ENCODE measurements at places on chromosomes 3 and 15. TPM values are rescaled to one million over a fixed set of nuclear protein-coding genes. Genes with fewer than 3 reads are reported as not detected.

Gene PLA1A
- 0.20 TPM for total RNA-seq

Gene CHRD
- total RNA-seq: not detected

Gene TRAK1
- 15.4 TPM for total RNA-seq

Gene PROS1
- 4.8 TPM for total RNA-seq

Gene AGBL1
- not detected for total RNA-seq

Gene CACNA1D
- 0.12 TPM for total RNA-seq

Gene ABTB1
- 2.5 TPM for total RNA-seq

Gene NR1I2
- total RNA-seq: not detected

Gene SI
- not detected for total RNA-seq

Gene SLC6A20
- total RNA-seq: not detected

Gene ADAMTS17
- total RNA-seq: 1.6 TPM

Gene CCR4
- not detected for total RNA-seq

Gene EXD1
- not detected for total RNA-seq

Gene ZIC1
- 12.2 TPM for total RNA-seq

Gene RAB6B
- 0.29 TPM for total RNA-seq

Gene SUSD5
- total RNA-seq: 4.6 TPM

DNA sequence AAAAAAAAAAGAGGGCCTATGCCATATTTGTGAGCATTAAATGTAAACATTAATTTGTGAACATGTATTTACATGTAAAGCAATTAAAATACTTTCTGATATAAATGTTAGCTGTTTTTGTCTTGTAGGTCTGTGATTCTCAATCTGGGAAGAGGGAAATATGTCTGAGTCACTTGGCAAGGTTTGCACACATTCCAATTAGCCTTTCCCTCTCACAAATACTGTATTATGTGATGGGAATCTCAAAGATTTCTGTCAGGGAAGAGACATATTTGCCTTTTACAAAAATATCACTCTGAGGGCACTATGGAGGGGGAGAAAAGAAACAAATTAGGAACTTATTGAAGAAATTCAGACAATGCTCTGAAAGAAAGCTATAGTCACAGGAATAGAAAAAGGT is 483.6 kb downstream of the GBE1 start:
- no peak for DNase-seq

DNA sequence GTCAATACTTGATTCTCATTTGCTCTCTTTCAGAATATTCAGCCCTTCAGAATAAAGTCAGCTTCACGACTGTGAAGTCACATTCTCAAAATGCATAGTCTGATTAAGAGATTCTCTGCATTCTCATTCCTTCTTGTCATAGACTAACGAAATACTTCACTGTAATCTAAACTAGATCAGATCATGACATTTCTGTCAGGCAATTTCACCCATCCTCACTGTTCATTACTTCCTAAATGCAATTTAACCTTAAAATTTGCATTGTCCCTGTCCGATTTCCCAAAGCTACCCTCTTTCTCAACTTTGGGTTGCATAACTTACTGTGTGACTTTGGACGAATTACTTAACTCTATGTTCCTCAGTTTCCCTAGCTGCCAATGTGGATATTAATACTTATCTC is 6.2 kb downstream of the RPL22L1 start:
- no peak for DNase-seq

DNA sequence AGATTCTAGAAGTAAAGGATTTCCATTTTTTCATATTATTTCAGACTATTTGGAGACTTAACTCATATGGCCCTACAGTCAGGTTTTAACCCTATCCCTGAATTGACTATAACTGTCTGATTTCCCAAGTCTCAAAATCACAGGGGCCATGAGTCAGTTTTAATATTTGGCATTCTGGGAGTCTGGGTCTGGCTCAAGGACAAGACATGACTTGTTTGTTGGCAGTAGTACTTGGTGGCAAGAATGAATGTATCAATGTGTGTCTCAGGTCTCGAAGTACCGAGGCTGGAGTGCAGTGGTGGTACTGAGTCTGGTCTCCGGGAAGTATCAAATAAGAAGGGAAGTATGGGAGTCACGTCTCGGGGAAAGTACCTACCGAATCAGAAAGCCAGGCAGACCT is 10.8 kb downstream of the UMPS start:
- DNase-seq: no peak

GRCh38 chr15:44595656-44596510 is 58.9 kb downstream of the EIF3J start:
- DNase-seq: no peak

DNA sequence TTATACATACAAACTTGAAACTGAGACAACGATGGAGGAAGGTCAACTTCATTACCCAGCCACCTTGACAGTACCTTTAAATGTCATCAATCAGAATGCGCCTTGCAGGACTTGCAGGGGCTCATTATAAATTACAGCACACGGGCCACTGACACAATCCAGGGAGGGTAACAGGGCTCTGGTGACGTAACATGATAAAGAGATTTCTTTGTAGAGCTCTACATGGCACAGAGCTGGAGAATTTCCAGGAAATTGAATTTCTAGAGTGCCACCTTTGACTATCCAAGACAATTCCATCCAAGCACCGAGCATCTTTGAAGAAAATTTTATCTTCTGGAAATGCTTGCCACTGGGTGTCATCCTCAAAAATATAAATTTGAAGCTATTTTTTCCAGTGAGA is 486.0 kb downstream of the FOXP1 start:
- no peak for DNase-seq

DNA sequence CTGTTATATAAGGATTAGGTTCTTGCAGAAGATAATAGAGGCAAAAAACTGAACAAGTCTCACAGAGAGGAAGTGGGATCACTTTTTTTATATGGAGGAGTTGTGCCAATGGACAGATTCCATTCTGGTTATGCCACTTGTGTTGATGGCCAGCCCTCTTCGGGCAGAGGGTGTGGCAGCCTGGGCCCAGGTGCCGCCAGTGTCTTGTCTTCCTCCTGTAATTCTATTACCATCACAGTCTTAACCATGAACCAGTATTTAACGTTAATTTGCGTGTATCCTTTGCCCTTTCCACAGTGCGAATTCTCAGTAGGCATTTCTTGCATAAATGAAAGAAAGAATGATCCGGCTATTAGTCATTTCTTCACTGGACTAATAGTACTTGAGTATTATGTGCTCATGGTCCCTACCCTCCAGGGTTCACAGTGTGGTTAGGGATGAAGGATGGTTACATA is 7.0 kb upstream of the USP4 start:
- peak; percentile 40 for DNase-seq

- no peak for DNase-seq
These were observed 65.0 kb downstream of the AAGAB start for GRCh38 chr15:67189326-67190051.

- peak; percentile 46 for DNase-seq
These were observed 123.4 kb upstream of the MB21D2 start for GRCh38 chr3:193040836-193041672.

GRCh38 chr3:49397470-49397869 is 14.3 kb downstream of the RHOA start:
- peak; percentile 23 for DNase-seq

DNA sequence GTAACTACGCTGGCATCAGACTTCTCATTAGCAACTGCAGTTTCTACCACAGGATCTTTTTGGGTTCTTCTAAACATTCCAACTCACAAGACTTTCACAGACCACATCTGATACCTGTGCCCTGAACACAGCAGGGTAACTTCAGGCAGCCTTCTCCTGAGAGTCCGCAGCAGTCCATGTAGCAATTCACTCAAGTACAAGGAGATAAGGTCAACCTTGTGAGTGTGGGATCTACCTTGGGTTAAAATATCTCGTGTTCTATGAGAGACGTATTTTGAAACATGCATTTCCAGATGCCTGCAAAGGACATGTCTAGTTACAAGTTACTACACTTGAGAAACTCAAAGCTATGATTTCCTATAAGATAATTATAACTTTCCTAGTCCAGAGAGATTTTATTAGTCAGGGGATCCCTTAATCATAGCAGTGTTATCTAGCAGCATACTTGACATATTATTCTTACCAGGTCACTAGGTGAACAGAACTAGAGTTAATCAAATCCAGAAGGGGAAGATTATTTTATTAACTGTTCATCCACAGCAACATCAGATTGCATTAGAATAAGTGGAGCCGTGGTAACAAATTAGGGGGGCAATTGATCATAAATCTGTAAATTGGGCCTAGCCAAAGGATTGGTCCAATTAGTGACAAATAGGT is 66.4 kb downstream of the ASTE1 start:
- DNase-seq: no peak

DNA sequence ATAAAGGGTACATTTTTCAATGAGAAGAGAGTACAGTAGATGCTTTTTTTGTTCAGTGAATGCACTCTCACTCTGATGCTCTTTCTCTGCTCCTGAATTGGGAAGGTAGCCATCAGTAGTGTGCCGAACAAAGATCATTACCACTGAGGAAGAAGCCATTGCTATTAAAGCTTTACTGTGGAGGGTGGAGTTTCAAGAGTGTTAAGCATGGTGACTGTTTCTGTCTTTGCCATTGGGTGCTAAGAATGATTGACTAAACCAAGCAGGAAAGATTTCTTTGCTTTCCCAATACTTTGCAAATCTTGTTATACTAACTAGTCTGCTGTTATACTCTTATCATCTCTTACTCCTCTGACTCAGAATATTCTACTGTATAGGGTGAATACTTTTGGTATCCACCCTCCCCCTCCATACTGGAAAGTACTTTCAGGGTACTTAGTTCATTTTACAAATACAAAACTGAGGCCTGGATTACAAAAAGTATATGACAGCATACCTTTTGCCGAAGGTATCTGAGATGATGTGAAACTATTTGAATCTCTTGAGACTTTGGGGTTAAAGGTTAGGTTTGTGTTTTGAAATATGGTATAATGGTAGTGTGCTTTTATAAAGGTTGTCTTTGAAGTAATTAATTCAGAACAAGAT is 1.7 kb downstream of the RAB11A start:
- peak; percentile 49 for DNase-seq

- DNase-seq: peak; percentile 70
These were observed 169.4 kb downstream of the TBC1D2B start for GRCh38 chr15:77907824-77908751.

GRCh38 chr3:63909431-63909830 is 2.8 kb downstream of the SCAANT1 start:
- no peak for DNase-seq

DNA sequence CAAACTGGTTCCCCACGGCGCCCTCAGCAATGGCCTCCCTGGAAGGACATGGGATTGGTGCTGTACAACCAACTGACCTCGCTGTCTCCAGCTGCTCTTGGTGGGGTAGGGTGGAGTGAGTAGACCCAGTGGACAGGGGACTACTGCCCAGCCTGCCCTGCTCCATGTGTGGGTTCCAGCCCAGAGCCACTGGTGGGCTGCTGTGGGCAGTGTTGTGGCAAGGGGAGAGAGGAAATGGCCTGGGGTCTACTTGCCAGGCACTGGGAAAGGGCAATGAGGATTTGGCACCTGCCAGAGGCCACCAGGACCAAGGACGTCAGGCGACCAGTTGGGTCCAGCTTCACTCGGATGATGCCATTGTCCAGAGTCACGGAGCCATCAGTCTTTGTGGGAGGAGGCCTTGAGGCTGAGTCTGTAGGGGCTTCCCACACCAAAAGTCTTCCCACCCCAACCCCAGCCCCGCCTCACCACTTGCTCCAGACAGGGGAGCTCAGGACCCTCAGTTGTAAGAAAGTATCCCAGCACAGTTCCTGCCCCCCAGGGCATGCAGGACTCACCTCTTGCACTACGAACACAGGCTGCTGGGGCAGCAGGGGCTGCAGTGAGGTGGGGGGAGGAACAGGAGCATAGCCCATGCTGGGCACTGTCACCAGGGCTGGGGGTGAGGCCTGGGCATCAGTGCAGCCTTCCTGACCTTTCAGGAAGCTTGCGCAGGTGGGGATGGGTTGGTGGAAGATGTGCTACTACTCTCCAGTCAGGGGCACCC is 9.5 kb downstream of the MAN2C1 start:
- no peak for DNase-seq

GRCh38 chr15:72230197-72231065 is 559 bp downstream of the PKM start:
- peak; percentile 94 for DNase-seq

Measured in RPMI7951 (cell line).